Choroid plexus epithelial cell (primary cell): ENCODE measurements at places on chromosomes 13 and 19.

GRCh38 chr13:95650696-95651095 is 6.2 kb upstream of the DZIP1 start:
- DNase-seq, result no peak

DNA sequence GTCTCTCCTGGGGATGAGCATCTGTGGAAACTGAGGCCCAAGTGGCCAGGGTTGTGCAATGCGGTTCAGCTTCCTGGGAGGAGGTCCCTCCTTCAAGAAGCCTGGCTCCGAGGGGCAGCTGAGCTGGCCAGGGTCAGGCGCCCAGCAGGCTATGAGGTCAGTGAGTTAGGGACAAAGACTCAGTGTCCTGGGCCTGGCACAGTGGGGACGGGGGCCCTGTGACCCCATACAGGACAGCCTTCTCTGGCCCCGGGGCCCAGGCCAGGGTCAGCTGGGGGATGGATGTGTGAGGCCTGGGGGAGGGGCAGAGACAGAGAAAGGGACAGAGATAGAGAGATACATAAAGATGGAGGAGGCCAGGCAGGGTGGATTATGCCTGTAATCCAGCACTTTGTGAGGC is 3.0 kb upstream of the IL12RB1 start:
- DNase-seq, result no peak

DNA sequence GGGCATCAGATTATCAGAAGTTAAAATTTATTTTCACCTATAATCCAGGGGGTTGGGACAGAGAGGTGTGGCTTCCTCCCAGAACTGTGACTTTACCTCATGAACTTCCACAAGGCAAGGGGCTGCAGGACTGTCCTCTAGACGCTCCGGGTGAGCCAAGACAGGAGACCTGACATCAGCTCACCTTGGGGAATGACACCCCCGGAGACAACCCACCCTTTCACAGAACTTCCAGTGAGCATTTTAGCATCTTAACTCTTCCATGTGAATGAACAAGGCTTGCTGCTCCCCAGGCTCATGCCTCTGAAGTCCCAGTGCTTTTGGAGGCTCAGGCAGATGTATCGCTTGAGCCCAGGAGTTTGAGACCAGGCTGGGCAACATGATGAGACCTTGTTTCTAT is 29.4 kb upstream of the TFDP1 start:
- DNase-seq, result no peak

GRCh38 chr13:22837980-22838647 is 342.7 kb upstream of the SGCG start:
- no peak for DNase-seq

DNA sequence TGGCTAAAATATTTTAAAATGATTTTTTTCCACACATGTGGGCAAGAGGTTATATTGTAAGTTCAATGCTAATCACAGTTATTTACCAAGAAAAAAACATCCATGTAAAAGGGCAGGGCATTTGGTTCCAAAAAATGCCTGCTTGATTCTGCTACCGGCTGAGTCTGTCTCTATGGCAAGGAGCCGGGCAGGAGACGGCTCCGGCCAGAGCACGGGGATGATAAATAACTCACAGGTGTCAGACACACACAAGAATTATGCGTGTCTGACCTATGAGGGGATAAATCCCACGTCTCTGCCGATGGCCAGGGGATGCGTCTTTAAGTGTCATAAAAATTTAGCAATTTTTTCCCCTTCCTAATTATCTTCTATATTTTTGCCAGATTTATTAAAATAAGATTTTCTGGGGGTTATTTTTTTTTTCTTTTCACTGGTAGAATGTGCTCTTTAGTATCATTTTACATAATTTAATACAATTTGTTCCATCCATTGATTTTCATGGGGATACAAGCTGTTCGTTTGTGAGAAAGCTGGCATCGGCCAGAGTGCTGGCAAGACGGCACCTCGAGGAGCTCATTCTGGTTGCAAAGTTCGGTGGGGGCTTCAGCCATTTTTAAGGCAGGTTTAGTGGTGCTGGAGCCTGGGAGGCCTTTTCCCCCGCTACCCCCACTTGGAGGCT is 253.9 kb downstream of the ZNF536 start:
- no peak for DNase-seq

DNA sequence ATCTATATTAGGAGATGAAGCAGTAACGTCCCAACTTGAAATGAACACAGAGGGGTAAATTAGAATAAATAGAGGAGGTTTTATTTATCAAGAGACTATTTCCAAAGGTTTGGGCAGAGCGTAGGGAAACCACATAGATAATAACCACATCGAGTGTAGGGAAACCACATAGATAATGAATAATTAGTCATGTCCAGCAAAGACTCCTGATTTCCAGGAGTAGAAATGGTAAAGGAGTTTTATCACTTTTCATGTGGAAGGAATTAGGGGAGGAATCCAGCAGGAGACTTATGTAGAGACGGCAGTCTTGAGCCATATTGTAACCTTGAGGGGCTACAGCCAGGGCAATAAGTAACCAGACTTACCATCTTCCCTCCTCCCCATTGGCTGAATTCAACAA is 136.3 kb upstream of the CSNK1A1L start:
- DNase-seq, result peak; percentile 35

DNA sequence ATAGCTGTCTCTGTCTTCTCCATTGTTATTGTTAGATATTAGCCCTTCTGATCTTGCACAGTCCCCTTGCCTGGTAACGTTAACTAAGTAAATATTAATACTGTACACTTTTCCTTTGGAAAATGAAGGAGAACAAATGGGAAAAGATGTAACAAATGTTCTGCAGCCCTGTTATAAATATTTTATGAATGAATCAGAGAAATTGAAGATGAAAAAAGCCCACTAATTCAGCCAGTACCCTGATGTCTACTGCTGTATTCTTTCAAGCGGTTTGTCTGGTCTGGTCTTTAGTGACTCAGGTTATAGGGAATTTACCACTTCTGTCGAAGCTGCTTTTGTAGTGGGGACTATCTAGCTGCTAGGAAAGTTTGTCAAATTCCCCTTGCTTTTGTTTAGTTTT is 121.0 kb downstream of the COG6 start:
- peak; percentile 93 for DNase-seq

DNA sequence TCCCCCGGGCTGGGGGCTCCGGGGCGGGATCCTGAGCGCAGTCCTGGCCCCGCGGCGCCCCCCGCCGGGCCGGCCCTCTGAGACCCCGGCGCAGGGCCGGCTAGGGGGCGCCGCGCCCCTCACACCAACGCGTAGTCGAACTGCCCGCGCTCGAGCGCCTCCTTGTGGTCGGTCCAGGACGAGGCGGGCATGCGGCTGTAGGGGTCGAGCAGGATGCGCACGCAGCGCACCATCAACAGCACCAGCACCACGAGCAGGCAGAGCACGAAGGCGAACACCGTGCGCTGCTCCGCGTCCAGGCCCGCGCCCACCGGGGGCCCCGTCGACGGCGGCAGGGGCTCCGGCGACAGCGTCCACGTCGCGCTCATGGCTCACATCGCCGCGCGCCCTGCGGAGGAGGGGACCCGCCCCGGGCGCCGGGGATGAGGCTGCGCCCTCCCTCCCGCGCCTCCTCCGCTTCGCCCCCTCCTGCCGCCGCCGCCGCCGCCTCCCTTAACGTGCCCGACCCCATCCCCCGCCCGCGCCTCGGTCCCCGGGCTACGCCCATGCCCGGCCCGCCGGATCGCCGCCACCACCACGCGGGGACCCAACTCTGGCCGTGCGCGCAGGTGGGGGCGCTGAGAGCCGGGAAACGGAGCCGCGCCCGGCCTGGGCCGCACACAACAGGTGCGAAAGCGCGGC is 624 bp downstream of the CTXN1 start:
- peak; percentile 74 for DNase-seq

GRCh38 chr19:45439569-45440258 is 16.0 kb upstream of the ERCC1 start:
- peak; percentile 82 for DNase-seq

GRCh38 chr13:49060678-49061387 is 85.1 kb downstream of the FNDC3A start:
- peak; percentile 46 for DNase-seq

GRCh38 chr13:42110410-42111155 is 62.1 kb downstream of the DGKH start:
- peak; percentile 90 for DNase-seq

DNA sequence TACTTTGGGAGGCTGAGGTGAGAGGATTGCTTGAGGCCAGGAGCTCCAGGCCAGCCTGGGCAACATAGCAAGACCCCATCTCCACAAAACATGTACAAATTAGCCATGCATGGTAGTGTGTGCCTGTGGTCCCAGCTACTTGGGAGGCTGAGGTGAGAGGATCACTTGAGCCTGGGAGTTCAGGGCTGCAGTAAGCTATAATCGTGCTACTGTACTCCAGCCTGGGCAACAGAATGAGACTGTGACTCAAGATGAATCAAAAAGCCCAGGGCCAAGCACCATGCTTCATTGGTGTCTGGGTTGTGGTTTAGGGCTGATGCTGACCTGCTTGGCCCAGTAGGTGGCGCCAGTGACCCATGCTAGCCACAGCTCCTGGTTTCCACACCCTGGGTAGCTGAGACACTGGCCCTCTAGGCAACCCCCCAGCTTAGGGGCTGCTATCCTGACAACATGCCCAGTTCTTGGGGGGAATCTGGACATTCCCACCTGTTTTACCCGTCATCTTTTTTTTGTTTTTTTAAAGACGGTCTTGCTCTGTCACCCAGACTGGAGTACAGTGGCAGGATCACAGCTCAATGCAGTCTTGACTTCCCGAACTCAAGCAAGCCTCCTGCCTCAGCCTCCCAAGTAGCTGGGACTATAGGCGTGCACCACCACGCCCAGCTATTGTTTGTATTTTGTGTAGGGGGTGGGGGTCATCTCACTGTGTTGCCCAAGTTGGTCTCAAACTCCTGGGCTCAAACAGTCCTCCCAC is 5.5 kb downstream of the CCDC124 start:
- DNase-seq, result peak; percentile 82

DNA sequence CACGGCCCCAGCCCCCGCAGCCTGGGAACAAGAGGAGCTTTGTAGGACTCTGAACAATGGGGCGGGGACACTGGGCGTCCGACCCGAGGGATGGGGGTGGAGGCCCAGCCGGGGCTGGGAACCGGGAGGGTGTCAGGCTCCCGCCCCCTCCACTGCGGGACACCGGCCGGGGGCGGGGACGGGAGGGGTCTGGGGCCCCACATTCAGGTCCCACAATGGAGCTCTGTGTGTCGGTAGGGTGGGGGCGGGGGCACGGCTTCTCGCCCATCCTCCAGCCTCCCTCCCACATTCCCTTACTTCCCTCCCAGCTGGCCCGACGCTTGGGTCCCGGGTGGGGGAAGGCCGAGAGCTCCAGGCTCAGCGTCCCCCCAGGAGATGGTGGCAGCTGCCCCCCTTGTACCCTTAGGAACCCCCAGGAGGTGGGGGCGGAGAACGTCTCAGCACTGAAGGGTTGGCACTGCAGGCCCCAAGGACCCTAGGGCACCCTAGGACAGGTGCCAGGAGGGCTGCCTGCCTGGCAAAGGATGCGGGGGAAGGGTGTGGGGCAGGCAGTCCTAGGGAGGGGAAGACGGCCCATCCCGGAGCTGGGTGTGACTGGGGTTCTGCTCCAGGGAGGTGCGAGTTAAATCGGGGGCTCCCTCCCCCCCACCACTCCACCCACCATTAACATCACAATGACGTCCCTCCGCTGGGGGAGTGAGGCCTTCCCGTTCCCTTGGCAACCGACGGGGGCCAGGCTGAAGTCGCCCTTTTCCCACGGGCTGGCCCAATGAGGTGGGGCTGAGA is 5.3 kb downstream of the TTYH1 start:
- no peak for DNase-seq

DNA sequence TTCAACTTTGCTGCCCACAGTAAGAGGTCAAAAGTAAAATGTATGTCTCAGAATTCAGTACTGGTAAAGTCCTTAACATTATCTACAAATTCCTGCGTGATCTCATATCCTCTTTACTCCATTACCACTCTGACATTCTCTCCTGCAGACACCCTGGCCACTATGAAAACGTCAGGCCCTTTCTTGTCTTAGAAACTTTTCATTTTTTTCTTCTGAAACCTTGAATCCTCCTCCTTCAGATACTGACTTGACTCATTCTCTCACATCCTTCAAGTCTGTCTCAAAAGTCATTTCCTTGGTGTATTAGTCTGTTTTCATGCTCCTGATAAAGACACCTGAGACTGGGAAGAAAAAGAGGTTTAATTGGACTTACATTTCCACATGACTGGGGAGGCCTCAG is 262.3 kb downstream of the POU4F1 start:
- DNase-seq, result no peak

DNA sequence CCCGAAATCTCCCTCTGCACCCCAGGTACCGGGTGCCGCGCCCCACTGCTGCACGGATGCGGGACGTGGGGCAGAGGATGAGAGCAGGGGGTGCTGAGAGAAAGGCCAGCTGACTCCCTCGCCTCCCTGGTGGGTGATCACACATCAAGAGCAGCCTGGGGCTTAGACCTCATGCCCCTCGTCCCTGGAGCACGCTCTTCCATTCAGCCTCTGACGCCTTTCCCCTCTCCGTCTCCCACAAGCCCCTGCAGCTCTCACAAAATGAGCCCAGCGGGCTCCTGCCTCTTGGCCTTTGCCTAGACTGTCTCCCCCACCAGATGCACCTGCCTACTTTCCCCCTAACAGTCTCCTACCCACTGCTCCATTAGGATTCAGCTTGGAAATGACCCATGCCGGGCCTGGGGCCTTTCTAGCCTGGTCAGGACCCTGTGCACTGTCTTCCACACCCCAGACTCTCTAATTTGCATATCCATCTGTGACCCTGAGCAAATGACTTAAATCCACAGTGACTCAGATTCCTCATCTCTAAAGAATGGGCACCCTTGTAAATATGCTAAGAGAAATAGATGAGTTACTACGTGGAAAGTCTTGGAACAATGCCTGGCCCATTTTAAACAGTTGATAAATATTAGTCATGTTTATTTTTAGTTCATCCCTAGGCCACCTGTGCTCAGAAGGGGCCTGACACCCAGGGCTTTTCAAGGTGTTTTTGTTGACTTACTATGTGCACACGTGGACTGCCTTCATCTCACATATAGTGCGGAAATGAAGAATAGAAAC is 582 bp upstream of the PTPRH start:
- peak; percentile 92 for DNase-seq

GRCh38 chr19:45468803-45469131 is 971 bp downstream of the FOSB start:
- no peak for DNase-seq

DNA sequence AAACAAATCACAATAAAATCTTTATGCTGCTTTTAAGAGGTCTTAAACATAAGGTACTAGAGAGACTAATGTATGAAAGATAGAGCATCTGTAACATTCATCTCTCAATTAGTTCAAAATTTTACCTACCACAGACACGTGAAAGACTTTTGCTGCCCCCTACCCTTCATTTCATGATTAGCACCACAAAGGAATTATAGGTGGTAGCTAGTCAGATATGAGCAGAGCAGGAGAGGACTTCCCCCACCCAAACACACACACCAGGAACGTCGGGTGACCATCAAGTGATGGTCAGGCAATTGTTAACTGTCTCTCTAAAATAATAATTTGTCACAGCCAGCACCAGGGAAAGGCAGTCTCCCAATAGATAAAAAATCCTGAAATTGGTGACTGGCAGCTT is 1531.7 kb upstream of the SPRY2 start:
- peak; percentile 36 for DNase-seq

DNA sequence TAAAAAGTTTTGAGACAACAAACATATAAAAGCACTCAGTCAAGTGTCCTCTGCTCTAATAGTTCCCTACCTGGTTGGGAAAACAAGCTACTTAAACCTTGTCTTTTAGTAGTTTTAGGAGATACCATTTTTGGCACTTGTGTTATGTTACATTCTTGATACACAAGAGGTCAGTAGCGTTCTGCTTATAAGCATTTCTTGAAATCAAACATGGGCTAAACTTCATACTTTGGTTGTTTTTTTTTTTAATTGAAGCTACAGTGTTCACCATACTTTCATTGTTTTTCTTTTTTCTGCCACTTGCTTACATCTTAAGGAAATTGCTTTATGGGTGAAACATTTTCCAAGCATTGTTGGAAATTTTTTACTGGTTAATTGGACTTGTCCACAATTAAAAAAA is 12.9 kb downstream of the NHLRC3 start:
- DNase-seq, result peak; percentile 73
